Urinary bladder (tissue), 4 donors: ENCODE measurements at places on chromosomes 3 and 15. TPM values are rescaled to one million over a fixed set of nuclear protein-coding genes. Genes with fewer than 3 reads are reported as not detected.

The NR1I2 gene
- 0.11 TPM for total RNA-seq

The C2CD4B gene
- total RNA-seq: 2.2 TPM

DNA sequence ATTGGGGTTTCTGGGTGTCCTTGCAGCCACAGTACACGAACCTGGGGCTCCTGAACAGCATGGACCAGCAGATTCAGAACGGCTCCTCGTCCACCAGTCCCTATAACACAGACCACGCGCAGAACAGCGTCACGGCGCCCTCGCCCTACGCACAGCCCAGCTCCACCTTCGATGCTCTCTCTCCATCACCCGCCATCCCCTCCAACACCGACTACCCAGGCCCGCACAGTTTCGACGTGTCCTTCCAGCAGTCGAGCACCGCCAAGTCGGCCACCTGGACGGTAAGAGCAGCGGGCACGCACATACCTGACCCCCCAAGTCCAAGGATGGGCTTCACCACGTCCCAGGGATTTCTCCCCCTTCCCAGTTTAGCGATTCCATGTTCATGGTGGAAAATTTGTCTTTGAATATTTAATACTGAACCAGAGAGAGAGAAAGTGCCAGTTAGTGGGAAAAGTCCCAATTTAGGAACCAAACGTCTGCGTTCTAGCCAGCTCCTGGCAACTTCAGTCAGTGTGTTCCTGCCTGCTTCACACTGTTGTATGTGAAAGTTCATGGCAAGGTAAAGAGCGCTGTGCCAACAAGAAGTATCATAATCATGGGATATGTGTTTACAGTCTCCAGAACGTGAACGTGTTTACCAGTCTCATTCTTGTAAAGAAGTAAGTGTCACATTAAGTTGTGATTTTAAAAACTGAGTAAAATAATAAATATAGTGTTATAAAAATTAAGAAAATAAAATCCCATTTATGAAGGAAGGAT is 177.2 kb downstream of the TP63 start:
- no peak for DNase-seq

GRCh38 chr3:129672412-129672811 is 65.9 kb upstream of the PLXND1 start:
- DNase-seq: no peak

The CCDC54 gene
- not detected for total RNA-seq

DNA sequence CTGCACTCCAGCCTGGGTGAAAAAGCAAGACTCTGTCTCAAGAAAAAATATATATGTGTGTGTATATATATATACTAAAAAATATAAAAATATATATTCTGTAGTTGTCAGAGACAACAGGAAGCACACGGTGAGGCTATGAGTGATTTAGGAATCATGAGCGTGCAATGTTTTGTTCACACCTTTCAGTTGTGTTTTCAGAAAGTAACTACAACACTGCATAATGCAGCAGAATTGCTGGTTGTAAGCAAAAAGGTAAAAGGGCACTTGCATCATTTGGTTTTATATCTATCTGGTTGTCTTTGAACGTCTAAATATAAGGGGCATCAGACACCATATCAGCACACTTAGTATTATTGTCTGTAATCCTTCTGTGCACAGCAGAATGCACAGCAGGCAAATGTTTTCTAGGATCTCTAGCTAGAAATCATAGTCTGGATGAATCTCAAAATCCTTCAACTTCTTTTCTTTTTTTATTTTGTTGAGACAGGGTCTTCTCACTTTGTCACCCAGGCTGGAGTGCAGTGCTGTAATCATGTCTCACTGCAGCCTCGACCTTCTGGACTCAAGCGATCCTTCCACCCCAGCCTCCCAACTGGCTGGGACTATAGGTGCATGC is 44.8 kb downstream of the CCR3 start:
- DNase-seq: no peak

DNA sequence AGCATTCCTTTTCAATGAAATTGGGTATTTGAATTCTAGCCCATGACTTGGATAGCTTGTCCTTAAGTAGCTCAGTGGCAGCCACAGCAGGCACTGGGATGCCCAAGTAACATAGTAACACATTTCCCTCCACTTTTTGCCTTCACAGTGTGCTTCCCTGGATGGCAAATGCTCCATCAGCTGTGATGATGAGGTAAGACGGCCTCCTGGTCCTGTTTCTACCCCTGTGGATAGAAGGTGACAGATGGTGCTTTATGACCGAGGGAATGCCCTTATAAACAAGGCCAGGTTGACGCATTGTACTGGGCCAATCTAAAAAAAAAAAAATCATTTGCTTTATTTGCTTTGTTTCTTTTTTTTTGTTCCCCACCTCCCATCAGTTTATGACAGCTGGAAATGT is 41.8 kb upstream of the LRTM1 start:
- no peak for DNase-seq

DNA sequence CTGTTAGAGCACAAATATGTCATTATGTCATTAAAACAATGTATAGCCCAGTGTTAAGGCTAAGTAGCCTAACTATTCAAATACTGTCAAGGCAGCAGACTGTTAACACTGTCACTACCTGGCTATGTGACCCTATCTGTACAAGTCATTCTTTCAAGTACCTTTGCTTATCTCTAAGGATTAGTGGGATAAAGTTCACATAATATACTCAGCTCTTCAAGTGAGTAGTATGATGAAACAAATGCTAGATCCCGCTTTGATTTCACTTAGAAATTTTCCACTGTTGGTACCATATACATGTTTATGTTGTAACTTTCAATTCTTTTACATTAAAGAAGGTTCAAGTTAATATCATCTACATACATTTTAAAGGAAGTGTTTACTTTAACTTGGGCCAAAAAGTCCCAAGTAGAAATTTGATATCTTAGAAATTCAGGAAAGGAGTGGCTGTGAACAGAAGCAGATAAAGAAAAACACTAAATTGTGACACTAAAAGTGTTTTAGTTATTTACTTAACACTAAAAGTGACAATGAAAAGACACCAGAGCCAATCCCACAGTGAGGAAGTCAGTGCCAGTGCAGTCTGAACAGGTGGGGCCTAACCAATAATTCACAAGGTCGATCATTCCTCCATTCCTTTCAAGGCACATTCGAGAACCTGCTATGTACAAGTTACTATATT is 4.8 kb upstream of the RFX7 start:
- DNase-seq: no peak

The NRG4 gene
- total RNA-seq: 6.1 TPM

The KCNH8 gene
- total RNA-seq: 1.5 TPM

The PLA2G4D gene
- total RNA-seq: not detected

The OIP5 gene
- total RNA-seq: 6.1 TPM

GRCh38 chr3:49711489-49711888 is 8.0 kb downstream of the AMIGO3 start:
- DNase-seq: no peak

The CFAP44 gene
- 30.4 TPM for total RNA-seq

- no peak for DNase-seq
Observed at GRCh38 chr15:38642689-38643270, 78.2 kb upstream of the RASGRP1 start.

The AGTR1 gene
- total RNA-seq: 8.1 TPM

The DPH6 gene
- 40.8 TPM for total RNA-seq

DNA sequence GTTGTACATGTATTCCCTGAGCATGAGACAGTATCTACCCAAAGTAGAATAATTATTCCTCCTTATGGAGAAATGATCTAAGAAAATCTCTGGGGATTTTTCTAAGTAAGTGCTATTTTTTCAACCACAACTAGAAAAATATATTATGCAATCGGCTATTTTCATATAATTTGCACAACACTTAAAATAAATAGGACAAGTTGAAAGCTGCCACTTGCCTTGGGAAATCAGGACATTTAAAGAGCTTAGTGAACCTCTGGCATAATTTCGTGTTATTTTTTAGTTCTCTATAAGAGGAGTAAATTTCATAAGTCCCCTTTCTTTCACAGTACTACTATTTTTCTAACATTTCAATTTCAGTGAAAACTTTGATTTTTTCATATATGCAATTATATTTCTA is 672.1 kb downstream of the OTOL1 start:
- DNase-seq: no peak

DNA sequence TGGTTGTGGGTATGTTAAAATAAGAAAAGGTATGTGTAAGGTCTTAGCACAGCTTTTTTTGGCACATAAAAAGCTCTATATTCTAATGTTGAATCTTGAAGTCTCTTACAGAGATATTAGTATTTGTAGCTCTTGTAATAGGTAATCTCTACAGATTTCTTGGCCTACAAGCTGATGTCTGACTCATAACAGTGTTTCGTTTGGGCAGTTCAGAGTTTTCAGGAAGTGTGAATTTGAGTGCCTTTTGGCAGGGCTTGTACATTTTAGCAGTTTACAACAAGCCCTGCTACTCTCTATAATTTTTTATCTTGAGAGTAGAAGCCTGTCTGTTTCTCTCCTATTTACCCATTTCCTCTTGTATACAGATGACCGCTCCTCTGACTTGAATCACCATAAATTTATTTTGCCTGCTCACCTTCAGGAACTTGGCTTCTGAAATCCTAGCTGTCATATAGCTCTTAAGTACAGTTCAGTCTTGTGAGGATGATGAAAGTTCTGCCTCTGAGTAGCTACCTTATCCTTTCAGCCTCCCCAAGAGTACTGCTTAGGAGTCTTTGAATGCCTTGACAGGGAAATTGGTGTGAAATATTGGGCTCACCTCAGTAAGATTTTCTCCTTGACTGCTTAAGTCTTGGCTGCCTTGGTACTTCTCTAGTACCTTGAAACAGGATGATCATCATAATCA is 419.9 kb upstream of the RARB start:
- peak; percentile 32 for DNase-seq

The TMEM115 gene
- total RNA-seq: 16.2 TPM

The SPINK8 gene
- total RNA-seq: not detected

The C2CD4A gene
- total RNA-seq: 0.11 TPM

DNA sequence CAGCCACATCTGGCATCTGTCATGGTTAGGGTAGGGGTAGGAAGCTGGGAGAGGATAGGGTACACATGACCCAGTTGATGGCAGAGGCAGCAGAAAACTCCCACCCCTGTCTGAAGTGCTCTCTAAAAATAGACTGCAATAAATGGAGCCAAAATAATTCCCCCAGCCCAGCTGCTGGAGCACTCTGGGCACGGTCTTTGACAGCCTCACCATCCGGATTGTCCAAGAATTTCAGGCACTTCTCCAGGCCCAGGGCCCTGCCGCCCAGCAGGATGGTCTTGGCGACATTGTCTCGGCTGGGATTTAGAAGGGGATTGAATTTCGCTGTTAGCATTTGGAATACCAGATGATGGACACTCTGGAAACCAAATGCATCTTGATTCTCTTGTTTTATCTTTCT is 103.7 kb downstream of the IQSEC1 start:
- no peak for DNase-seq

The BCHE gene
- 174 TPM for total RNA-seq

DNA sequence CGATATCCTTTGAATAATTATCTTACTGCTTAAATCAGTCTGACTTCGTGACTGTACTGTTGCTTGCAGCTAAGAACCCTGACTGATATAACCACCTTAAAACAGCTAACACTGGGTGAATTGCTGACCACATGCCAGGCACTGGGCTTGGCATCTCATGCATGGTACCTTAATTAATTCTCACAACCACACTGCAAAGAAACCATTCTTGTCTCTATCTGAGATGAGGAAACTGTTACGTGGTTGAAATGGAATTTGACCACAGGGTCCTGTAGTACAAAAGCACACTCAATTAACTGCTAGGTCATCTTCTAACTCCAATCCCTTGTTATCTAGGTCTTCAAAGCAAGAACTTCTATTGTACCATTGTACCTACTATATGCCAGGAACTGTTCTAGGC is 92.7 kb upstream of the PRICKLE2 start:
- DNase-seq: no peak

DNA sequence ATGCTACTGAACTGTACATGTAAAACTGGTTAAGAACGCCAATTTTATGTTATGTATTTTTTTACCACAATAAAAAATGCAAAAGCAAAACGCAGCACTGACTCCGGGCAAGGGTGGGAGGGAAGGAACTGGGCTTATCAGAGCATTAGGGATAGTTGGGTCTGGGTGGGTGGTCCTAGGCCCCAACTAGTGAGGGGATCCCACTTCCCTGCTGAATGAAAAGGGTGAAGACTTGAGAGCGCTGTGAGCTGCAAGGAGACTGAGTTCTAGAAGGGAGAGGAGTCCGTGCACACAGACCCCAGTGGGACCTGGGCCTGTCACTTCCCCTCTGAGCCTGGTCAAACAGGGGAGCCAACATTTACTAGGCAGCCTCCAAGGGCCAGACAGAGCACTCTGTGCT is 98.6 kb downstream of the TPRA1 start:
- DNase-seq: no peak

The SEMA3F gene
- 10.8 TPM for total RNA-seq

DNA sequence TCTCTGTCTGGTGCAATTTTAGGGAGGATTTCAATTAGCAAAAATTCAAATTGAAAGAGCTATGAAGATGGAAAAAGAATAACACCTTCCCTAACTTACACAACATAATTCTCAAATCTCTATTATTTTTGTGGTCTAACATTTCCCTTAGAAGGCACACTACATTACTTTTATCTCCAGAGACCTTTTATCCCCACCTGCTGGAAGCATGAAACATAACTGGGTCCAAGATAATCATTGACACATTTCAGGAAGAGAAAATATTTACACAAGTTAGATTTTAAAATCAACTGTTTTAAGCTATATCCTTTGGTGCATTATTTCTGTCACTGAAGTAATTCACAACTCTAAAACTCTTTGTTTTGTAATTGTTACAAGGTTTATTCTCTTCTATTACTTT is 779.5 kb downstream of the ROBO1 start:
- DNase-seq: no peak

- no peak for DNase-seq
Observed at GRCh38 chr3:25289156-25289555, 138.9 kb upstream of the RARB start.

DNA sequence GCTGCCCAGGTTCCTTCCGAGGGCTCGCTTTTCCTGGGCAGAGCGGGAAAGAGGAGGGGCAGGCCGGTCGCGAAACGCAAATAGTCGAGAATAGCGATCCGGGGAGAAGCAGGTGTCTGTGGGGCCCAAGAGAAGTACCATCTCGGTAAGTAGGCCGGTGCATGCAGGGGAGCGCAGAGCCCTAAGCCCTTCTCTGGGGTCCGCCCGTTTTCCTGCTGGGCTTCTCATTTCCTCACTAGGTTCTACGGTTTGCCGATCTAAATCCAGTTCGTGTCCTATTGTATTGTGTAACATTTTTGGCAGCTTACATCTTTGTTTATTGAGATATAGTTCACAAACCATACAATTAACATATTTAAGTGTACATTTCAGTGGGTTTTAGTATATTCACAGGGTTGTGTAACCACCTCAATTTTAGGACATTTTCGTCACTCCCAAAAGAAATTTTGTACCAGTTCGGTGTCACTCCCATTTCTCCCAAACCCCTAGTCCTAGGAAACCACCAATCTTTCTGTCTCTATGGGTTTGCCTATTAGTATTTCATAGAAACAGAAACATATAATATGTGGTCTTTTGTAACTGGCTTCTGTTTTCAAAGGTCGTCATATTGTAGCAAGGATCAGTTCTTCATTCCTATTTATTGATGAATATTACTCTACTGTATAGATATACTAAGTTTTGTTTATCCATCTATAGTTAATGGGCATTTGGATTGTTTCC is 6.8 kb upstream of the TRIM69 start:
- no peak for DNase-seq

- no peak for DNase-seq
Observed at GRCh38 chr3:39181408-39182335, 10.7 kb downstream of the XIRP1 start.
